ENCODE measurements at places on chromosomes 2 and 18.

DNA sequence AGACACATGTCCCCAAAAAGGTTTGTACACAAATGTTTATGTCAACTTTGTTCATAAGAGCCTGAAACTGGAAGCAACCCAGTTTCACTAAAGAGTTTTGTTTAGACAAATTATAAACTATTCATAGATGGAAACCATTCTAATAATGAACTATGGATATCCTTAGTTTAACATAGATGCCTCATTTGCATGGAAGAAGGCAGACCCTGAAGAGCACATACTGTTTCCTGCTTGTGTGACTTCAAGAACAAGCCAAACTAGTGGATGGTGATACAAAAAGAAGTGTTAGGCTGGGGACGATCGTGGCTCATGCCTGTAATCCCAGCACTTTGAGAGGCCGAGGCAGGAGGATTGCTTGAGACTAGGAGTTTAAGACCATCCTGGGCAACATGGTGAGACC is 48.1 kb downstream of the ACOXL start:
- DNase-seq, result no peak

GRCh38 chr18:23237524-23238151 is 102.4 kb downstream of the CABLES1 start:
- DNase-seq, result peak; percentile 74

DNA sequence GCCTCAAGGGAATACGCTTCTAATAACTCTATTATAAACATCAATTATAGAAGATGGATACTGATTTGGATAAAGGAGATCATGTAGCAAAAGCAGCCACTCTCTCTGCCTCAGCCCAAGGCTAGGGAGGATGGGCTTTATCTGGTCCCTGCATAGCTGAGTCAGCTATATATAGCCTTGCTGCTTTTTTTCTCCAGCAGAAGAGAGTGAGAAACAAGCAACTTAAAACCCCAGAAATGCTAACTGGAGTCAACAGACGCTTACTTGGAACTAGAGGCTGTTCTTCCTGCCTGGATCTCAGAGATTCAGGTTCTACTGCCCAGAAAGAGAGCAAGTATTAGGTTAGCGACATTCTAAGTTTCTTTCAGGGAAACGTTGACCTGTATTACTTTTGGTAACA is 426.7 kb upstream of the KLHL29 start:
- no peak for DNase-seq

GRCh38 chr18:12884406-12885323 is 628 bp upstream of the PTPN2 start:
- no peak for DNase-seq

GRCh38 chr2:168851674-168852320 is 38.4 kb downstream of the SPC25 start:
- DNase-seq, result no peak

DNA sequence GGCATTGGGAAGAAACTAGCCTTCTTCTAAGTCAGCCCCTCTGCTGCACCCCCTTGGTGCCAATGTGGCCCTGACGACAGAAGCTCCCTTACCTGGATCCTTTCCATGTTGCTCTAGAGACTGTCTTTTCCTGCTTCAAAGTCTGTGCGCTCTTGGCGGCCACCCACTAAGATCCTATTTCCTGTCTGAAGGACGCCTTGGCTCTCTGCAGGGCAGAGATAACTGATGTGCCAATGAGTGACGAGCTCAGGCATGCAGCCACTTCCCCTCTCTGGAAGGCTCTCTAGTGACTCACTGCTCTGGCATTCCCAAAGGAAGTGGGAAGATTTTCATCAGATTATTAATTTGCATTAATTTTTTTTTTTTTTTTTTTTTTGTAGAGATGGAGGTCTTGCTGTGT is 273.5 kb downstream of the CDH20 start:
- DNase-seq, result peak; percentile 59

DNA sequence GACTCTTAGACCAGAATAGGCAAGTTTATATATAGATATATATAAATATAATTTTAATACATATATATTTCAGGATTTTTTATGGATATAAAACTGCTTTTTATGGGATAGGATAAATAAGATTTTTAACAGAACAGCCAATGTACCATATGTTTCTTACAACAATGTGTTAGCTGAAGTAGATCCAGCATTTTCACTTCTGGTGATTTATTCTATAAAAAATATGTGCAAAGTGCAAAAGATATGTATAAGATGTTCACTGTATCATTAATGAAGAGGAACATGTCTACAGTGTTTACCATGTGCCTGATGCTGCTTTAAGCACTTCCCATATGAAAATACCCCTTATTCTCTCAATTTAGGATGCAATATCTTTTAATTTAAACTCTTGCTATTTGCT is 22.2 kb upstream of the GPR75 start:
- DNase-seq, result no peak

DNA sequence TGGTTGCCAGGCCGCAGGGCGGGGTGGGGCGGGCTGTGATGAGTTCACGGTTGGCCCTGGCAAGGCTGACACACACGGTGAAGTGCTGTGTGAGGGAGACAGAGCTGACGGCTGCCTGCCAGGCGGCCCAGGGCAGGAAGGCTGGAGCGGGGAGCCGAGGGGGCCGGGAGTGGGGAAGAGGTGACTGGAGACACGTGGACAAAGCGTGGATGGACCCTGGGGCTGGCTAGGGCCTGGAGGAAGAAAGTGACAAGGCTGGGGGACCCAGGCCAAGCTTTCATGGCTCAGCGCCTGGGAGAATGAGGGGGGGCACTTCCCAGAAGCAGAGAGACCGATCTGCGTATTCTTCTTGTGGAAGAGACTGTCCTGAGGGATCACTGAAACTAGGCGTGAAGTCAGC is 123.2 kb downstream of the DYSF start:
- DNase-seq, result no peak

GRCh38 chr2:15421753-15422152 is 139.4 kb downstream of the NBAS start:
- no peak for DNase-seq

- no peak for DNase-seq
Observed at GRCh38 chr2:158191076-158191895, 89.6 kb downstream of the UPP2 start.

- no peak for DNase-seq
Observed at GRCh38 chr2:118981632-118982031, 39.6 kb downstream of the MARCO start.

- no peak for DNase-seq
Observed at GRCh38 chr2:133138693-133139092, 429.6 kb downstream of the NCKAP5 start.

- DNase-seq, result no peak
Observed at GRCh38 chr2:36918307-36918706, 48.0 kb downstream of the STRN start.

GRCh38 chr2:20589975-20590703 is 60.8 kb downstream of the HS1BP3 start:
- no peak for DNase-seq

DNA sequence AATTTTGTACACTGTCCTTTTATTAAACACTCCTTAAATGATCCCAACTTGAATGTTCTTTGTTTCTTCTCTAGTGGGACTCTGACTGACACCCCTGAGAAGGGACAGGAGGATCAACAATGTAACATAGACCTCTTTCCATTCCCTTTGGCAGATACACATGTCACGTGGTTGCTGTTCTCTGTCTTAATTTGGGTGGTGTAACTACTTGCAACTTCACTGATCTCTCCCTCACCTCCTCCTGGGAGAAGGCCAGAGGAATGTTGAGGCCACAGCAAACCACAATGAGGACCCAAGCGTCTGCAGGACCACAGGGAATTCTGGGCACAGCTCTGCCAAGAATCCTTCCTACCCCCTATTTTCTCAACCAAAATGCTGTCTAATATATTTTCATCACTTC is 205.6 kb downstream of the RTP5 start:
- DNase-seq, result no peak

GRCh38 chr2:177572236-177572671 is 179.7 kb downstream of the AGPS start:
- no peak for DNase-seq

DNA sequence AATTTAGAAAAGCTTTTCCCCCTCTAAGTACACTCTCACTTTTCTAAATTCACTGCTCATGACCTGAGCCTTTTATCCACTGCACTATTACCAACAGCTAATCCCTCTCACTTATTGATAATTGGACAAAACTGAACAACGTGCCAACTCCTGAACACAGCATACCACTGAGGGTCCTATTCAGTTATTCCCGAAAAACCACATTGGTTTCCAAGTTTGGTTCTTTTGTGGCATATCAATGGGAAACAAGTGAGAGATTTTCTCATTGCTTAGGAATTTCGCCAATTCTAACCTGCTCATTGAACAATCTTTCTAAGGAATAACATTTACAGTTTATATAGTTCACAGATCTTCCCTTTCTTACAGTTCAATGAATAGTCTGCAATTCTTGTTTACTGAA is 977.4 kb downstream of the TMEM182 start:
- DNase-seq, result no peak

- no peak for DNase-seq
Observed at GRCh38 chr2:41970988-41971660, 76.7 kb upstream of the PKDCC start.

DNA sequence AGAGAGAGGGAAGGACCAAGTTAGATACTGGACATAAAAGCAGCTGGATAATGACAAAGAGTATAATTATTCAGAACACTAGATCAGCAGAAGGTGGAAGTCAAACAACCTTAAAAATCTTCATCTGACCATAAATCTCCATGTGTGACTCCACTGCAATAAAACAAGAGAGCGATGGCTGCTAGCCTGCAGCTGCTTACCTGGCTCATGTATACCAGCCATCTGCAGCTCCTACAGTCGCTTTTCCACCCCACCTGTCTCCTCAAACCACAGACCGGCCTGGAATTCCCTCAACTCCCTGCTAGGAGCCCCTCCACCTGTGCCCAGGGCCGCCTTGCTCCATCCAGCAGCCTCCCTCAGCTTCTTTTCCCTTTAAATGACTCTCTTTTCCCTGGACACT is 64.5 kb downstream of the SLC4A5 start:
- DNase-seq, result no peak

DNA sequence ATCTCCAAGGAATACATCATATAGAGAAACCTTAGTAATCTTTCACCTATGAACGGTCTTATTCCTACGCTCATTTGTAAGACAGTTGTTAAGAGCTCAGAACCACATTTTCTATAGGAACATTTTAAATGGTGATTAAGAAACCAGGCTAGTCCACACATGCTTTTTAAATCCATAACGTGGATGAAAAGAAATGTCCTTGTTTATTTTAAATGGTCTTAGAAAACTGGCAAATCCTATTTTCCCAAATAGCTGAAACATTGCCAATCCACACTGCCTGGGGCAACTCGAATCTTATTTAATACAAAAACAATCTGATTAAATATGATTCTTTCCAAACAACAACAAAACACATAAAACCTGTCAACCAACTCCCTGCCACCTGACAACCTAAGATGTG is 23.7 kb downstream of the METTL8 start:
- DNase-seq, result no peak

DNA sequence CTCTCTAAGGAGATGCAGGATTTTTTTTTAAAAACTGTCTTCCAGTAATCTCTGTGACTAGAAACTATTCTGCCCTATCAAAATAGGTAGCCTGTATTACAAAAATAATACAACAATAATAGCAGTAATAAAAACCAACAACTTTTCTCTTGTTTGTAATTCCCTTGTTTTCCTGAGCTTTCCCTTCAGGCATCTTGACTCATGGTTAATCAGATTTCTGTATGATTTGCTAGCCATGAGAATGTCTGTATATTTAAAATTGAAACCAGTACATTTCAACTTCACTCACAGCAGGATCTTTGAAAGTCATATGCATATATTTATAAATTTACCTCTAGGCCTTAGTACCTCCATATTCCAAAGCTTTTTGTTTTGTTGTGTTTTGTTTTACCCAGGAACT is 38.2 kb downstream of the SLC4A10 start:
- DNase-seq, result no peak

DNA sequence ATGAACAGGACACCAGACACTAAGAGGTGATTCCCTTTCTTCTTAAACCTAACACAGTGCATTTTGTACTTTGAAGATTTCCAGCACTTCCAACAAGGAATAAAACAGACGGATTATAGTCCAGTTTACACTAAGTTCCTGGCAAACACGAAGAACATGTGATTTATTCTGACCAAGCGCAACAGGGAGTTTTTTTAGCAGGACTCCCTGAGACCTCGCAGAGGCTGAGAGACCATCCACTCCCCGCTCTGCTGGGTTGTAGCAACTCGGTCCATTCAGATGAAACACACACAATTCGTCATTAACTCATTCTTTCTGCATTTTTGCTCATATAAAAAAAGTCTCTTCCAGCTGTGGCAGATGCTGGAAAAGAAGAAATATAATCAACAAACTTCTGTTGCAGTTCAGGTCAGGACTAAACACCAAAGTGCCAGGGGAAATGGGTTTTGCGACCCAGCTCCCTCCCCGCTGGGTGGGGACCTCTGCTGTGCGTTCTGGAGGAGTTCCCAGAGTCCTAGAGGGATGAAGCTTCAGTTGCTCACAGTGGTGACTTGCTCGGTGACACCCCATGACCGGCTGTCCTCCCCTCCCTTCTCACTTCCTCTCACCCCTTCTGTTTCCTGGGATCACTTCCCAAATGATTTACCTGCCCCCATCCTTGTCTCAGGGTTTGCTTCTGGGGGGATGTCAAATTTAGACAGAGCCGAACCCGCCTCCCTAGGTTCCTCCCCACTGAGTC is 52.5 kb downstream of the KCNF1 start:
- no peak for DNase-seq

GRCh38 chr18:45660746-45661145 is 45.5 kb downstream of the SLC14A2 start:
- DNase-seq, result no peak

DNA sequence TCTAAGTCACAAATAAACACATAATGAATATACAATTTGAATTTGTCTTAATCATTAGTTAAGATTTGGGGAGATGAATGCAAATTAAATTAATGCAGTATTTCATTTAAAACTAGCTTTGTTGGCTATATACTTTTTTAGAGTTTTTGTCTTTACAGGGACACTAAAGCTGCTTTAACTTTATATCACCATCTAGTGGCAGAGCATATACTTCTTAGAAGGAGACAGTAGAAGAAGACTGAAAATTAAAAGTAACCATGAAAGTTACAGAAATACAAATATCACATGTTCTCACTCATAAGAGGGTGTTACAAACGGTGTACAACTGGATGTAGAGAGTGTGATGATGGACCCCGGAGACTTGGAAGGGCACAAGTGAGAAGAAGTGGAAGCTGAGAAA is 268.3 kb upstream of the NETO1 start:
- no peak for DNase-seq

- DNase-seq, result no peak
Observed at GRCh38 chr2:33086400-33087015, 139.8 kb downstream of the LTBP1 start.

- DNase-seq, result peak; percentile 66
Observed at GRCh38 chr2:98730053-98730706, 752 bp downstream of the MGAT4A start.

GRCh38 chr2:11458753-11459152 is 7.2 kb downstream of the E2F6 start:
- DNase-seq, result peak; percentile 15

GRCh38 chr2:140895378-140895777 is 1235.4 kb downstream of the LRP1B start:
- no peak for DNase-seq

DNA sequence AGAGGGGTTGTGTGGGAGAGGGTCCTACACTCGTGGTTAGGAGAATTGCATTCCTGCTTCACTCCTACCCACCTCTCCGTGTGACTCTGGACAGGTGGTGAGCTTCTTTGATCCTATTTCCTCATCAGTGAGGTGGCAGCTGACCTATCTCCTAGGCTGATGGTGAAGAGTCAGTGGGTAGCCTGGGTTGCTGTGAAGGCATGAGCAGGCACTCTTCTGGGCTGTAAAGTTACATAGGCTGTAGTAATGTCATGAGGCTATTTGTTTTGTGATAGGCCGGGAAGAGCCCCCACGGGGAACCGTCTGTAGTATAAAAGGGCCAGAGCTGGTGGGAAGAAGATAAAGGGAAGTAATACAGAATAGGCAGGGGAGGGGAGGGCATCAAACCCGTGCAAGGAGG is 83.8 kb downstream of the TMEM247 start:
- DNase-seq, result no peak
